T-helper 22 cell (primary cell): ENCODE measurements at places on chromosomes 2 and 18.

DNA sequence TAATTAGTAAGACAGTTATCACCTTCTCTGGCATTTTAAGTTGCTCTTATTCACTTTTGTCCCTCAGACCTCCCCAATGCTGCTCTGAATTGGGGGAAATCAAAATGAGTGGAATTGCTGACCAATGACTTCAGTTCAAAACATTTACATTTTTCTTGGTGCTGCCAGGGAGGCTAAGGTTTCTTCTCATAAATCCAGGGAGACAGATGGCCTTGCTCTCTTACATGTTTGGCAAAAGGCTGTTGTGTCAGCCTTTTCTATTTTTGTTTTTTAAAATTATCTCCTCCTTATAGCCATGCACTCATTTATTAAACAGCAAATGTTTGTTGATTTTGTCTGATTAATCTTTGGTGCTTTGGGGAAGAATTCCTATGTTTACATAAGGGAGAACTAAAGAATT, 82.0 kb downstream of the GALNT13 start:
- DNase-seq: no peak

DNA sequence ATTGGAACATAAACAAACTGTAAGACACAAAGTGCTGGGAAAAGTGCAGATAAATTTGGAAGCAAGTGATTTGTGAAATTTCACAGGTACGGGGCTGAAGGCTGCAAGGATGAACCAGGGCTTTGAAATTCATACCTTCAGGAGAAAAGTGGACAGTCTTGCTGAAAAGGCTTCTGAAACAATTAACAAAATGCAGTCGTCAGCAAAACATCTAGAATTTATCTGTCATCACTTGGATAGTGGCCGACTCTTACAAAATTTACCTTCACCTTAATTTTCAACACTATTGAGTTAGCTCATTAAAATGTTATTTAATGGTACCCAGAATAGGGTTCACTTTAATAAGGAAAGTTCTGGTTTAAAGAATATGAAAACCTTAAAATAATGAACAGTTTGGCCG, 138.3 kb downstream of the SNTG2 start:
- no peak for DNase-seq

- no peak for DNase-seq
These were observed 24.7 kb upstream of the SP3 start for GRCh38 chr2:173989884-173990215.

DNA sequence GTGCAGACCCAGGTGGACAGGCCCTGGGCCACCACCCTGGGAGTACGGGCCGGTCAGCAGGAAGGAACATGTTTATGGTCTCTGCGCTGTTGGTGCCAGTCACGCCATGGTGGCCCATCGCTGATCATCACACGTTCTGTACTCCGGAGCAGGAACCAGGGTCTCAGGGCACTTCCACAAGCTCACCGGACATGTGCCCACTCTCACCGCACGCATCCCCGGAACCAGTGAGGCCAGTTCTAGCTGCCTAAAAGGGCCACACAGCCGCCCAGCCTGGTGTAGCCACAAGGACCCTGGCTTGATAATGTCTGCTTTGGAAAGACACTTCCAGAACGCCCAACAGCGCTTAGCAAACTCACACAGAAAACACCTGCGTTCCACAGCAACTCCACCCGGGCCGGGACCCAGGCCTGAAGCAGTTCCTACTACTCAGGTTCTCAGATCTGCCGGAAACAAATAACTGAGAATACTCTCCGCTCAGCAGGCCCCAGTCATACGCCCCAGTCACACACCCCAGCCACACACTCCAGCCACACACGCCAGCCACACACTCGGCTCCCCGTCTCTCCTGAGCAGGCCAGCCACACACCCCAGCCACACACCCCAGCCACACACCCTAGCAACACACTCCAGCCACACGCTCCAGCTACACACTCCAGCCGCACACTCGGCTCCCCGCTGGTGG, 123.3 kb downstream of the HDAC4 start:
- DNase-seq: no peak

DNA sequence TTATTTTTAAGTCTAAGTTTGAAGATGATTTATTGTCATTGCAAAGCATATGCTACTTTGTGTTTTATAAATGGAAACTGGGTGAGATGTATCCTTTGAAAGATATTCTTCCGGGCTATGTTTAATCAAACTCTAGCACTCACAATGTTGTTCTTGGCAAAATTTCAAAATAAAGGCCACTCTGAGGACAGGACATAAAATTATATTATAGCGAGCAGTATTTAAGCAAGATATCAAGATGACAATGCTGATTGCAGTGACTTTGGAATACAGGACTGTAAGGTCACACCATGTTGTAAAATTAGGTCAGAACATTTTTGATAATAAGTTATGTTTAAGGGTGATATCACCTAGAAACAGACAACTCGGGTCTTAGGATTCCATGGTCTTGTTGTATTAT, 14.2 kb downstream of the RPRM start:
- no peak for DNase-seq

GRCh38 chr2:145256551-145256950, 736.6 kb upstream of the ZEB2 start:
- no peak for DNase-seq

GRCh38 chr18:31274931-31275330, 43.0 kb upstream of the DSG1 start:
- DNase-seq: no peak

DNA sequence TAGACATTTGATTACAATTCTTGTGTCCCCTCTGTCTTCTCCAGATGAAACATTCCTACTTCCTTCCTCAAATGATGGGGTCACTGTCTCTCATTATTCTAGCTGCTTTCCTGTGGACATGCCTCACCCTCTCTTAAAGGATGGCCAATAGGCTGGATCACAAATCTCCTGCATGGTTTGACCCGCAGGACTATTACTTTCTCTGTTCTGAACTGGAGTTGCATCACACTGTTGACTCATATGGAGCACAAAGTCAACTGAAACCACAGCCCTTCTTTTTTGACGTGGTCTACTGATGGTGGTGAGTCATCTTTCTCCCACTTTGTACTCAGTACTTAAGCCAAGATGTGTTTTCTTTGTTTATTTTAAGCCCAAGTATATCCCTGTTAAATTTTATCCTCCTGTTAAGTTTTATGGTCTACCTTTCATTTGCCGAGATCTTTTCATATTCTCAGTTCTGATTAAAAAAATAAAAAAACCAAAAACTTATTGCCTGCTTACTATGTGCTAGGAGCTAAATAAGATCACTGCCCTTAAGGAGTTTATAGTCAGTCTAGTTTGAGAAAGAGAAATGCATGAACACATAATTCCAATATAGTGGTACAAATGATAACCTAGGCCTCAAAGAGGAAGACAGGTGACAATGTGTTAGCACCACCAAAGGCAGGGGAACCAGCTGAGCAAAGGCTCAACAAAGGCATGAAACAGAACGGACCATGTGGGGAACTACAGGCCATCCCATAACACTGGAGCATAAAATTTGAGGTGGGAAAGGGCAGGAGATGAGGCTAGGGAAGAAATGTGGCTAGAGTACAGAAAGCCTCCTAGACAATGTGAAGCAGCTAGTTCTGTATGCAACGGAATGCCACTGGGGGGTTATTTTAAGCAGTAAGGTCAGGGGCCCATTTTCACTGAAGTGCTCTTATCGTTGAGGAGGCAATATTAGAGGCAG, 67.6 kb upstream of the ZFP36L2 start:
- DNase-seq: no peak

DNA sequence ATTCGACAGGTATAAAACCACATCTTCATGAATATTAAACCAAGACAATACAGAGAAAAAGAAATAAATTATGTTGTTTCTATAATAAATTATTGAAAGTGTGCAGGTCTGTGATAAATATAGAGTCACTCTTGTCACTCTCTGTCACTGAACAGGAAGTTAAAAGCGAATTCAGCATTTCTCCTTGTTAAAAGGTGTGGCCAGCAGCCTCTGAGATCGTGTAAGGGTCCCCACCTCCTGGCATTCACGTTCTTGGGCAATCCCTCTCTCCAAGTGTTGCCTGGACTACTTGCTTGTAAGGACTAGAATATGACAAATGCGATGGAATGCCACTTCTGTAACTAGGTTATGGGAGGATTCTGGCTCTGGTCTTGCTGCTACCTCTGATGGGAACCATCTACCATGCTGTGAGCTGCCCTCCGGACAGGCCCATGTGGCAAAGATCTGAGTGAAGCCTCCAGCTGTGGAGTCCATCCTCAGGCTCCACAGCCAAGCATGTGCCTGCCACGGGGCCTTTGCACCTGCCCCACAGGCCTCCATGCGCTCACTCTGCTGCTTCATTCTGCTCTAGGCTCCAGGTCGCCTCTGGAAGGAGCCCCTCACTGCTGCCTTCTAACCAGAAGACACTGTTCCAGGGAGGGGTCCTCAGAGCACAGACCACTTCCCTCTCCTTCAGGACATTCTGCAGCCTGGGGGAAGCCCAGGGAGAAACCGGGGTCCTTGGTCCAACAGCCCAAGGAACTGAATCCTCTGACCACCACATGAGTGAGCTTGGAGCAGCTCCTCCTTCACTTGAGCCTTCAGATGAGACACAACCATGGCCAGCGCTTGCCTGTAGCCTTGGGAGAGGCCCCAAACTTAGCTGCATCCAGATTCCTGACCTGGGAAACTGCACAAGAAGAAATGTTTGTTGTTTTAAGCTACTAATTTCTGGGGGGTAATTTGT, 202.9 kb upstream of the HDAC4 start:
- no peak for DNase-seq

DNA sequence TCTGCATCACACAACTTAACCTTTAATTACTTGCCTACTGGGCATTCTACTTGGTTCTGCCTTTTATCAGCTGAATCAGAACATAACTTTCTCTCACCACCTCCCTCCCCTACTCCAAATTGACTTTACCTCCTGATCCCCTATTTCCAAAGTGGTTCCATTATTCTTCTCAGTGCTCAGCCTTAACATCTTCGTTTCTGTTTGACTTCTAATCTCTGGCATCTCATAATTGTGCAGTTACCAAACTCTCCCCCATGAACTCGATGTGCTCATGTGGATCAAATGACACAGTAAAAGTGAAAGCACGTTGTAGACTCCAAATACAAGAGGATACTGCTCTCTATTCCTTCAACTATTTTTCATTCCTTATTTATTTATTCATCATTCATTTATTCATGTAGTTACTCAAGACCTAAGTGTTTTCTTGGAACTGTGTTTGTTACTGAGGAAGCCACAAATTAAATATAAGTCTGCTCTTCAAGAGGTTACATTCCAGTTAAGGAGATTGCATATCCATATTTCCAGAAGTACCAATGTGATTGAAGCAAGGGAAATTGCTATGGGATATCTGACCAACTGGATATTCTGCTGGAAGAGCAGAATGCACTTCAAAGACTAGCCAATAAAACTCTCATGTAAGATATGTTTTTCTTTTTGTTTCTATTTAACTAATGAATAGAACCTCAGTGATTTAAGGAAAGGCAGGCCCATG, 158.8 kb downstream of the TMEFF2 start:
- no peak for DNase-seq

DNA sequence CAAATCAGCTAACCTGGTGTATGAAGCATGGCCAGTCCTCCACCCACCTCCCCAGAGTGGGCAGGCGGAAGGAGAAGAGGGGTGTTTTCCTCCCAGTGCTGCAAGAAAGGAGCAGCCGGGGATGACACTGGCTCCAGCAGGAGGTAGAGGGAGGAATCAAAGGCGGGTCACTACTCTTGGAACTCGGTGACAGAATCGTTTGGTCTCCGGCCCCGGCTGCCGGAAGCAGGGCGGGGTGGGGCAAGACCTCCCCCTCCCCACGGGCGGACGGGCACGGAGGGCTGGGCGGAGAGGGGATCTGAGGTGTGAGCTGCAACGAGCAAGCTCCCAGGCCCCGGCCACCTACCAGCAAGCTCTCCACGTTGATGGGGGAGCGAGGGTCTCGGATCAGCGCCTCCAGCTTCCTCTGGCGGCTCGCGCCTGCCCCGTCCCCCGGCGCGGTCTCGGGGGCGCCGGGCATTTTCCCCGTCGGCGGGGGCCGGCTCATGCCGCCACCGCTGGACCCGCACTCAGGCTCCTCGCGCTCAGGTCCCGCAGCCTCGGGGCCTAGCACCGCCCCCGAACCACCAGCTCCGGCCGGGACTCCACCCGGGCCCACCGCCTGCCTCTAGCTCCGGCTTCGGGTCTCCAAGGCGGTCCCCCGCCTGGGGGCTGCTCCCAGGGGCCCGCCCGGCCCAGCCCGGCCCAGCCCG, 640 bp downstream of the ROCK2 start:
- DNase-seq: peak; percentile 1

DNA sequence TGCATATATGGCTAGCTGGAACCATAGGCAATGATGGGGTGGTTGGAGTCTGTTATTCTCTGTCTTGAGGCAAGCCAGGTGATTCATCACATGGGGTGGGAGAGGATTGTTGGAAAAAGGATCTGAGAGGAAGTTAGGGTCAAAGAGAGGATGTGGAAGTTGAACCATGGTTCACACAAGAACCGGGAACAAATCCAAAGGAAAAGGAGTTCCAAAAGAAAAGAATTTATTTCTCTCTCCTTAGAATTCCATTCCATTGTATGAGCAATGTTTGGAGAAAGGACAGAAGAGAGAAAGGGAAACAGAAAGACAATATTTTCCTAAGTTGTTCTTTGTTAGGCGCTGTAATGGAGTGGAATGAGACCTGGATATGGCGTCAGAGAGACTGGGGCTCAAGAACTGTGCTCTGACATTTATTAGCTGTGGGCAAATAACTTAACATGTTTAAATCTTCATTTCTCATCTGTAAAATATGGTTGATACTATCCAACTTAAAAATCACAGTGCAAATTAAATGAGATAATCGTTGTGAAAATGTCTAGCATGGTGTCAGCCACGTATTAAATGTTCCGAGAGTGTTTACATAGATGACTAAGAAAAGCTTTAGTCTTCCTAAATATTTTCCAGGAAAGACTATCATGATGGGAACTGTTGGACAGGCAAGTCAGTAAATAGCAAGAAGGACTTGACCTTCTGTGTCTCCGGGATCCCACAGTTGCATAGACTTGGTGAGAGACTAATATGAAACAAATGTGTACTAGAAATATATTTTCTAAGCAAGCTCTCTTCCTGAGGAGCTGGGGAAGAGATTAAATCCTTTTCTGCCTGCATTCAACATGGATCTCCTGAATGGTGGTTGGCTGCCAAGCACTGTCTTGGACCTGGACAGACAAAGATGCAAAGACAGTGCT, 71.4 kb downstream of the TRIB2 start:
- DNase-seq: no peak

DNA sequence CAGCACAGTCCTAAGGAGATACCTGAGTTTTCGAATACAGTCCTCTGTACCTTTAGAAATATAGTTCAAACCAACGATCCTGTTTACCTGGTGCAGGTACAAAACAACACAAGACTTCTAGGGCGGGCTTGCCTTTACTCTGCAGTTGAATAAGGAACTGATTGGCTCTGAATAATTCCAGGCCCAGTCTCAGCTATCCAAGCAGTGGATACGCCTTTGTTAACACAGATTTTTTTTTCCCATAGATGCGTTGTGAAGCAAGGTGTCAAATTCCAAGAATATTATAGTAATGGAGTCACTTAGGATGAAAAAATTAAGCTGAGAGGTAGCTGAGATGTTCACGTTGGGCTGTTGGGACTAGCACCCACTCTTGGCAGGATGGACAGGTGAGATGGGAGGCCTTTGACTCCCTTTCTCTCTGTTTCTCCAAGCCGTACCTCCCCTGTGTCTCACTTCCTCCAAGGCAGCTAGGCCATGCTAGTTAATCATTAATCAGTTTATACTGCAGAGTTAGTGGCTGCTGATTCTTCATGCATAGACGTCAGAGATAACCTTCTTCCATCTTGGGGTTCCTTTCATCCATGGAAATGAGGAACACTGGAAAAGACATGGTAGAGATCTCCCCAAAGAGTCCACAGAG, 380.8 kb upstream of the ACVR2A start:
- no peak for DNase-seq
